B cell (primary cell): ENCODE measurements at places on chromosomes 4 and X. TPM values are rescaled to one million over a fixed set of nuclear protein-coding genes. Genes with fewer than 3 reads are reported as not detected.
A peak's percentile ranks its signal among the peaks of the same experiment; 100 is the strongest.

- DNase-seq = peak; percentile 46
Measured at GRCh38 chr4:1512738-1513660, 106.8 kb upstream of the NKX1-1 start.

GRCh38 chr4:185343726-185344581, 51.8 kb downstream of the LRP2BP start:
- DNase-seq = no peak

- DNase-seq = no peak
Measured at GRCh38 chr4:137647375-137647774, 115.1 kb upstream of the PCDH18 start.

The GSPT2 gene
- total RNA-seq = 13.5 and 14.5 TPM in 2 replicates

GRCh38 chrX:38804682-38805431, 3.6 kb downstream of the MID1IP1 start:
- no peak for DNase-seq

GRCh38 chr4:76803522-76803921, 94.4 kb downstream of the SOWAHB start:
- no peak for DNase-seq

The COL4A5 gene
- not detected in 2 replicates for total RNA-seq

The LRP2BP gene
- total RNA-seq = 1.6 and 1.7 TPM in 2 replicates

- DNase-seq = no peak
Measured at GRCh38 chrX:16687514-16687913, 25.0 kb downstream of the CTPS2 start.

- no peak for DNase-seq
Measured at GRCh38 chr4:140256941-140257340, 103.0 kb upstream of the MAML3 start.
